ENCODE measurements at places on chromosomes 6 and 20.

DNA sequence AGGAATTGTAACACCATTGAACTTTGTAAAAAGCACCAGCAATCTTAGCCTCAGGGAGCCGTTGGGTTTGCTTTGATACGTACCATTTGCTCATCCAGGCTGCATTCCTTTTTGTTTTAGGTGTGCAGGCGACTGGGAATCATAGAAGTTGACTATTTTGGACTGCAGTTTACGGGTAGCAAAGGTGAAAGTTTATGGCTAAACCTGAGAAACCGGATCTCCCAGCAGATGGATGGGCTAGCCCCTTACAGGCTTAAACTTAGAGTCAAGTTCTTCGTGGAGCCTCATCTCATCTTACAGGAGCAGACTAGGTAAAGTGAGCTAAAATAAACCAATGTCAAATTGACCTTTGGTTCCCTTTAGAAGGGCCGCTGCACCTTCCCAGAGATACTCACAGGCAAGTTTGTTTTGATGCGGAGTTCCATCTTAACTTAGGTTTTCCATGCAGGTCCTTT is 1.6 kb downstream of the MYLIP start:
- DNase-seq: no peak

DNA sequence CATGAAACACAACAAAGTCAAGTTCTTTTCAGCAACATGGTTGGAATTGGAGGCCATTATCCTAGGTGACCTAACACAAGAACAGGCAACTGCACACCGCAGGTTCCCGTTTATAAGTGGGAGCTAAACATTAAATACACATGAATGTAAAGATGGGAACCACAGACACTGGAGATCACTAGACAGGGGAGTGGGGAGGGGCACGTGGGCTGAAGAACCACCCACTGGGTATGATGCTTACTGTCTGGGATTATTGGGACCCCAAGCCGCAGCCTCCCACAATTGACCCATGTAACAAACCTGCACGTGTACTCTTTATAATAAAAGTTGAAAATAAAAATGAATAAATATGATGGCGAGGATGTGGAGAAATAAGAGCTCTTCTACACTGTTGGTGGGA is 8.6 kb upstream of the RAET1G start:
- no peak for DNase-seq

DNA sequence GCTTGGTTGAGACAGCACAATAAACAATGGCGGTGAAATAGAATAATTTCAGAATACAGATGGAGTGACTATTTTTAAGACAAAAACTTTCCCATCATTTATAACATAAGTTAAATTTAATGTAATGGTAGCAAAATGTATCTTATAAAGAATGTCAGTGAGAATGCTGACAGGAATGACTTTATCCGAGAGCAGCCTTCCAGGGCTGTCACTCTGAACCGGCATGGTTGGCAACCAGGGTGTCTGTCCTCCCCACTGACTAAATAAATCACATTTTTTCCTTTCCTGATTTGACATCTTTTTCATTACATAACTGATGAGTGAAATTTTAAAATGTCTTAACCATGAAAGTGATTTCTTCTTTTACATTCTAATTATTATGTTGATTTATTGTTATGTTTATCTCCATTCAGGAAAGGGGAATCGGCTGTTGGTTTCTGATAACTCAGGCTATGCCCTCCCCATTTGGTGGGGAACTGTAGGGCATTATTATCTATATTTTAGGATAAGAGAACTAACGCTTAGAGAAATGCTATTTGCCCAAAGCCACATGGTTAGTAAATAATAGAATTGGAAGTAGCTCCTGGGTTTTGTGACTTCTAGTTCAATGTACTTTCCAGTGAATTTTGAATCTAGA is 109.2 kb upstream of the OGFRL1 start:
- DNase-seq: no peak

DNA sequence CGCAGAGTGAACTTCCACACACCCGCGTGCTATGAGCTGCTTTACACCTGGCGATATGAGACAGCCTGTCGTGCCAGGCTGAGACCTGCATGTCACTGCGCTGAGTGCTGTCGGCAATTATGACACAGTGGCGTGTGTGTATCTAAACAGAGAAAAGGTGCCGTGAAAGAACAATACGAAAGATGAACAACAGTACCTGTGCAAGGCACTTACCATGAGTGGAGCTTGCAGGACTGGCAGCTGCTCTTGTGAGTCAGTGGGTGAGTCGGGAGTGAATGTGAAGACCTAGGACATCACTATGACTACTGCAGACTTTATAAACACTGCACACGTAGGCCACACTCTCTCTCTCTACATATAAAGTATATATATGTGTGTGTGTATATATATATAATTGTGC is 68.5 kb upstream of the DUSP22 start:
- DNase-seq: no peak

GRCh38 chr6:130794738-130795137 is 32.5 kb upstream of the SMLR1 start:
- DNase-seq: no peak

DNA sequence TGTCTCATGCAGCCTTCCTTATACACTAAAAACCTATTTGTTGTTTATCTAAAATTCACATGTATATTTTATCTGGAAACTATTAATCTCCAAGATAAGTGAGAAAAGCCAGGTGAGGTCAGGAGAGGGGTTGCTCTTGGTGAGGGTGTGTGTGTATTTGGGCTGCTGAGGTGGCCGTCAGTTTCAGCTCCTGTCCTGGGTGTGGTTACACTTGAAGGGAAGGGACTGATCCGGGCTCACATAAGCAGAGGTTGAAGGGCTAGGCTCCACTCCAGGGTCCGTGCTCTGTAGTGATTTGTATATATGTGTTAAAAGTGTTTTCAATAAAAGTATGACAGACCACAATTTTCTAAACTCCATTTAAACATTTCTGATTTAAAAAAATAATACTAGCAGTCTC is 13.5 kb upstream of the SNAI1 start:
- DNase-seq: no peak
